ENCODE measurements at places on chromosomes 1 and 21. TPM values are rescaled to one million over a fixed set of nuclear protein-coding genes. Genes with fewer than 3 reads are reported as not detected.

- no peak for DNase-seq
Observed at GRCh38 chr1:178497903-178498478, 1.2 kb upstream of the CLEC20A start.

DNA sequence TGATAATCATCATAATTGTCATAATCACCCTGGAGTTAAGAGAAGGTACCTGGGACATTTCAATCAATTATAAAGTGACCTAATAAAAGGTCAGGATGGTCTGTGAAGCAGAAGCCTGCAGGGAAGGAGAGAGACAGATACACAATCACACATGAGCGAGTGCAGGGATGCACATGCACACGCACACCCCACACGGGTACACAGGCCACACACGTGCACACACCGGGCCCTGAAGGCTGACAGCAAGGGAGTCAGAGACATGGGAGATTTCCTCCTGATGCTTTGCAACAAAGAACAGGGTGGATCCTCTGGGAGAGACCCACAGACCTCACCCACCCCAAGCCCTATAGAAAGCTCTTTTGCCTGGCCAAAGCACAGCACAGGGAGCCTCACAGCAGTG, 82.3 kb upstream of the ZC3H12A start:
- no peak for DNase-seq

GRCh38 chr1:48765335-48765734, 11.4 kb downstream of the BEND5 start:
- no peak for DNase-seq

DNA sequence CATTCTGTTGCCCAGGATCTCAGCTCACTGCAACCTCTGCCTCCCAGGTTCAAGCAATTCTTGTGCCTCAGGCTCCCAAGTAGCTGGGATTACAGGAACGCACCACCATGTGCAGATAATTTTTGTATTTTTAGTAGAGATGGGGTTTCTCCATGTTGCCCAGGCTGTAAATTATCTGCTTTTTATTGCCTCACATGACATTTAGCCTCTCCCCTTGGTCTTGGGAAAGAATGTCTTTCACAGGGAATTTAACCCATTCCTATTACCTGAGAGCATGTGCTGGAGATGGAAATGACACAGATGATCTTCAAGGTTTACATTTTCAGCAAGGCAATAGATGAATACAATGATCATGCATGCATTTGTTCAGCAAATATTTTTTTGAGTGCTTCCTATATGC, 75.8 kb downstream of the NID1 start:
- DNase-seq = no peak

DNA sequence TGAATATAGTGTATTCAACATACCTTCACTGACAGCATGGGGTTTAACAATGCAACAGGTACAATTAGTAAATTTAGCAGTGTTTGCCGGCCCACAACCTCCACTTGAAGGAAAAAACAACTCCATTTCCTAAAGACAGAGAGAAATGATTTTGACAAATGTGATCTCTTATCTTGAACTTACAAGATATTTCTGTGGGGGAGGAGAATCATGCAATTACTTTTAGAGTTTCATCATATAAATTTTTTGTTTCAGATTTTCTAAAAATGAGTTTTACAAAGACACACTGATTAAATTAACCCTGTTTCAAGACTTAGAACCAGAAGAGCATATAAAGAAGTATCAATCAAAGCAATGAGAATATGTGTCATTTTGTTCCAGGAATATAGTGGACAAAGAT, 80.3 kb downstream of the NME7 start:
- no peak for DNase-seq

RCSD1 gene
- 129 TPM for total RNA-seq

Data from CD4-positive, alpha-beta memory T cell (primary cell).